ENCODE measurements at places on chromosomes 7 and 10.
A peak's percentile ranks its signal among the peaks of the same experiment; 100 is the strongest.

DNA sequence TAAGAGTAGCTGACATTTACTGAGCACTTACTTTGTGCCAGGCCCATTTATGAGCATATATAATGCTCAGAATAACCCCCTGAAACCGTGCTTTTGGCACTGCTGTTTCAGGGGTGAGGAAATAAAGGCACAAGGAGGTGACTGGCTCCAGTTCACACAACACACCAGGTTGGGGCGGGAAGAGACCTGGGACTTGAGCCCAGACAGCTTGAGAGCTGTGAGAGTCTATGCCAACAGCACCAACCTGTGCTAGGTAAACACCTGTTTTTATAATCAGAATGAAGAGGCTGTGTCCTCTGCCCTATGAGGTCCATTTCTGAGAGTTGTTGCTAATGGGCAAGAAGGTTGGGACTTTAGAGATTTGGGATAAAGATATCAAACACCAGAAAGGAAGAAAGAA lies 8.8 kb upstream of the AZGP1 start:
- no peak for DNase-seq

DNA sequence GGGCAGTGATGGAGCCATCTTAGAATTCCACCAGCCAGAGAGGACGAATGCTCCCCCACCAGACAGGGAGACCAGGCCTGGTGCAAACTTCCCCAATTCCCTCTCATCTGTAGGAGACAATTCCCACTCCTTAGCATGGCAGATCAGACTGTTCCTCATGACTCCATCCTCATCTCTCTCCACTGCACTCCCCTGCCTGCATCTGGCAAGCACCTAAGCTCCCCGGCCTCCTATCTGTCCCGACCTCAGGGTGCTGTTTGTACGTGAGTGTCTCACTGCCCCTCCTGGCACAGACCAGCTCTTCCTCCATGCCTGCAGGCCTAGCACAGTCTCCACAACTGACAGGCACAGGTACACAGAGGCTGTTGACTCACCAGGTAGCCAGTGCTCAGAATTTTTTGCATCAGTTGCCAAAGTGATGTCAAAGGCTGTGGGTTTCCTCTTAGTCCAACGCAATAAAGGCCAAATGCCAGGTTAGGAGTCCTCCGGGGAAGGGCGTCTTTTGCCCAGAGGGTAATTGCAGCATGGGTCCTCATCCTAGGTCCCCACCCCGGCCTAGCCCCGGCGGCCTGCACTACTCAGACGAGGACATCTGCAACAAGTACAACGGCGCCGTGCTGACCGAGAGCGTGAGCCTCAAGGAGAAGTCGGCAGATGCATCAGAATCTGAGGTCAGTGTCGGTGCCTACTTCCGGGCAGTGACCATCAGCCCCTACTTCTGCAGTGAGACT lies 436.8 kb upstream of the FOXK1 start:
- DNase-seq = no peak

DNA sequence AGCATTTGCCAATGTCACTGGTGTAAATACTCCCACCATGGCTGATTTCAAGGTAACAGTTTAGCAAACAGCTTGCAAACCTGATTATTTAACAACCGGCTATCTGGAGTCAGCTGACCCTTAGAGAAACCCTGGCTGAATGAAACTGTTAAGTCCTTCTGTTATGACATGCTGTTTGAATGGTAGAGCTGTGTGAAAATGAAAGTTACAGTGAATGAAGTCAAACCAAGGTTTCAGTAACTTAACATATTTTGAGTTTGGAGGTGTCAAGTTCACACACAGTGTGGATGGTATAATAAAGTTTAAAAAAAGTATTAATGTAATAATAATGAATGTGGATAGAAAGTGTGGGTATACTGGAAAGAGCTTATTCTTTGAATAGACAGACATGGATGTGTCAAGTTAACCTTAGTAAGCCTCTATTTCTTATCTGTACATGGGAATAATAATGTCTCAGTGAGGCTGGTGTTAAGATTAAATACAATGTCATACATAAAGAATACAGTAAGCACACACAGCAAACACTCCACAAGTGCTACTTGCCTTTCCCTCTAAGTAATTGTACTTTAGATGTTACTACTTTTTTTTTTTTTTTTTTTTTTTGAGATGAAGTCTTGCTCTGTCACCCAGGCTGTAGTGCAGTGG lies 150.4 kb downstream of the TAX1BP1 start:
- DNase-seq = no peak

GRCh38 chr10:51920672-51921071 lies 221.3 kb upstream of the CSTF2T start:
- no peak for DNase-seq

- DNase-seq = peak; percentile 69
Observed at GRCh38 chr7:112452102-112452888, 2.0 kb downstream of the IFRD1 start.

DNA sequence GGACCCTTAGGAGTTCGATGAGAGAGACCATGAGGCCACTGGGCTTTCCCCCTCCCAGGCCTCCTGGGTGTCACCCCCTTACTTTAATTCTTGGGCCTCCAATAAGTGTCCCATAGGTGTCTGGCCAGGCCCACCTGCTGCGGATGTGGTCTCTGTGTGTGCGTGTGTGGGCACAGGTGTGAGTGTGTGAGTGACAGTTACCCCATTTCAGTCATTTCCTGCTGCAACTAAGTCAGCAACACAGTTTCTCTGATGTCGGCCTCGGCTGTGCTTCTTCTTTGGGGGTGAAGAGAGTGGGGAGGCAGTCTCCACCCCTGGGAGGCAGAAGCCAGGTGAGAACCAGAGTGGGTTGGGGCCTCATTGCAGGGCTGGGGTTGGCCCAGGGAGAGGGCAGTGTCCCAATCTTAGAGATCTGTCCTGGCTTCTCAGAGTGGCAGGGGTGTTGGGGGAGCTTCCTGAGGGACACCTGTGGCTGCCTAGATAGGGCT lies 1.5 kb downstream of the PVRIG start:
- DNase-seq = no peak

DNA sequence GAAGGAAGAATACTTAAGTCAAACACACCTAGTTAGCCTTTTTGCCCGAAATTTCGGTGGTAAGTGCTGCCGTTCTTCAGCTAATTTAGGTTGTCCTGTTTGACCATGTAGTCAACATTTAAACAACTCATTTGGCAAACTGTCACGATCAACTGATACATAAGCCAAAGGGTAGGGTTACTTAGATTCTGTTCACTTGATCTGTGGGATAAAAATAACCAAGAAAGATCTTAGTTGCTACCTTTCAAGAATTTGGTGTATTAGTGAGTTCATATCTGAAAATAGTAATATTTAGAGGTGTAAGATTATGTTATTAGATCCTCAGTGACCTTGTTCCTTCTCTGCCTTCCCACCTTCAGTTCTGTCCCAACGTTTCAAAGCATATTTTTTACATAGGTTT lies 2.0 kb downstream of the TNKS2 start:
- no peak for DNase-seq
